ENCODE measurements at places on chromosomes 6 and 20. TPM values are rescaled to one million over a fixed set of nuclear protein-coding genes. Genes with fewer than 3 reads are reported as not detected.
A peak's percentile ranks its signal among the peaks of the same experiment; 100 is the strongest.

GRCh38 chr20:3276680-3277015, 37.7 kb upstream of the SLC4A11 start:
- H3K4me3 ChIP-seq = no peak overlapping the region
- H3K36me3 ChIP-seq = peaks cover 16% of the 10 kb centered on the region
- peak; percentile 7 for DNase-seq
- H3K27me3 ChIP-seq = no peaks in the 10 kb centered on the region
- H3K4me1 ChIP-seq = no peaks in the 10 kb centered on the region
- H3K27ac ChIP-seq = no peak overlapping the region

DNA sequence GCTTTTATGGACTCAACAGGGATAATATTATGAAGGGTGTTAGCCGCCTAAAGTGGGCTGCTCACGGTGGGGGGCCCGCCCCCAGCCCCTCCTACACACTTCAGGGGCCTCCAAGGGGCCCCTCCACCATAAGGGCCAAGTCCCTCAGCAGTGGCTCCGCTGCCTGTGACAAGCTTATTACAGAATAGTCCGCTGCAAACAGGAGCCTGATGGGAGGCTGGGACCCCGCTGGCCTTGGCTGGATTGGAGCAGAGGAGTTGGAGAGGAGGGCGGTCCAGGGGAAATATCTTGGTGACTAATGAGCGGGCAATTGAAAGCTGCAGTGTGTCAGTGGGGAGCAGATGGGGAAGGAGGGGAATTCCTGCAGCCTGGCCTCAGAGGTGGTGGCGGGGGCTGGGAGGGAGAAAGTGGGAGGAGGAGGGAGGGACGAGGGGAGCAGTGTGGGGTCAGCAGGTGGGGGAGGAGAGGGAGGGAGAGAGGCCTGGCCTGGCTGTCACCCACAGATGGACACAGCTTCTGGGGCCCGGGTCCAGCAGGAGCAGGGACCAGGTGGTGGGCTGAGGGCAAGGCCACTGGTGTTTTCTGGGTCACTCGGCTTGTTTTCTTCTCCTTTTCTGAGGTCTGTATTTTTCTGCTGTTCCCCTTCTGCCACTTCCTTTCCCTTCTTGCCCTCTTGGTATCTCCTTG, 57.6 kb upstream of the FOXP4 start:
- H3K27me3 ChIP-seq = peaks cover 2% of the 10 kb centered on the region
- no peaks in the 10 kb centered on the region for H3K36me3 ChIP-seq
- H3K4me1 ChIP-seq = no peaks in the 10 kb centered on the region
- no peak overlapping the region for H3K27ac ChIP-seq
- DNase-seq = peak; percentile 57

DNA sequence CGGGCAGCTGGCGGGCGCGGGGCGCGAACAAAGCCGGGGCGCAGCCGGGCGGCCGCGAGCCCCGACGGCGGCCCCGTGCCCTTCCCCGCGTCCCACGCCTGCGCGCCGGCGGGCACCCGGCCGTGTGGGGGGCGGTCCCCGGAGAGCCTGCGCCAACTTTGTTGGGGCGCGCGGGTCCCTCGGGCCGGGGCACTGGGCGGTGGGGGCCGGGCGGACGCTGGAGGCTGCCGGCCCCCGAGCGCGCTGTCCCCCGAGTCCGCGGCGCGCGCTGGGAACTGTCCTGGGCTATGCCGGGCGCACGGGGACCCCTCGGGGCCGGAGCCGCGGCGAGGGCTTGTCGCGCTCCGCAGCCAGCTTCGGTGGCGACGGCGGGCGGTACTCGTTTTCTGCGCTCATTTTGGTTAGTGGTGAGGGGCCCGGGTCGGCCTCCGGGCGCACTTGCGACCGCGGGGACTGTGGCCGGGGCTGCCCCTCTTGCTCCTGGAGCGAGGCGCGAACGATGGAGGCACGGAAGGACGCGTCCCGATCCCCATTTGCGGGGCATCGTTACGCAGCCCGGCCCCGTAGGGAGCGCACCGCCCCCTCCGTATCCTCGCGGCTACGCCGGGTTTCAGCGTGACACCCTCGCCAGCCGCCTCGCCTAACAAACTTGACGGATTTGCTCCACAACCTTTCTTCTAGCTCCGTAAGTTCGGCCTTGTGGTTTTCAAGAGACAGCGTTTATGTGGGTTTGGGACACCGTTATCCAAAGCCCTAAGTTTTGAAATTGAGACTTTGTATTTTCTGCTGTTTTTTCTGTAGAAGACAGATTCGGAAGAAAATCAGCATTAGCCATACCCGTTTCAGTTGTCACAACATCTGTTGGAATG, 622 bp downstream of the SS18L1 start:
- no peaks in the 10 kb centered on the region for H3K27me3 ChIP-seq
- H3K27ac ChIP-seq = peak overlapping the region; percentile 69

DNA sequence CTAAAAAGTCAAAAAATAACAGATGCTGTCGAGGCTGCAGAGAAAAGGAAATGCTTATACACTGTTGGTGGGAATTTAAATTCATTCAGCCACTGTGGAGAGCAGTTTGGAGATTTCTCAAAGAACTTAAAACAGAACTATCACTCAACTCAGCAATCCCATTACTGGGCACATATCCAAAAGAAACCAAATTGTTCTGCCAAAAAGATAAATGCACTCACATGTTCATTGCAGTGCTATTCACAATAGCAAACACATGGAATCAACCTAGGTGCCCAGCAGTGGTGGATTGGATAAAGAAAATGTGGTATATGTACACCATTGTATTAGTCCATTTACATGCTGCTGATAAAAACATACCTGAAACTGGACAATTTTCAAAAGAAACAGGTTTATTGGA, 116.0 kb upstream of the VGLL2 start:
- H3K4me1 ChIP-seq = no peaks in the 10 kb centered on the region
- H3K36me3 ChIP-seq = no peaks in the 10 kb centered on the region
- DNase-seq = no peak
- H3K27ac ChIP-seq = no peak overlapping the region
- H3K4me3 ChIP-seq = no peak overlapping the region

Gene CGA
- total RNA-seq = not detected

DNA sequence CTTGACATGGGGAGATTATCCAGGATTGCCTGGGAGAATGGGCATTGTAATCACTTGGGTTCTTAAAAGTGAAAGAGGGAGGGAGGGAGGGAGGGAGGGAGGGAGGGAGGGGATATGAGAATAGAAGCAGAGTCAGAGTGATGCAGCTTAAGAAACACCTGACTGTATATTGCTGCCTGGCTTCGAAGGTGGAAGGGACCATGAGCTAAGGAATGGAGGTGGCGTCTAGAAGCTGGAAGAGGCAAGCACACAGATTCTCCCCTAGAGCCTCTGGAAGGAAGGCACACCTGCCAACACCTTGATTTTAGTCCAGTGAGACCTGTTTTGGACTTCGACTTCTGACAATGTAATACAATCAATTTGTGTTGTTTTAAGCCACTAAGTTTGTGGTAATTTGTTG, 78.4 kb downstream of the PRL start:
- no peak overlapping the region for H3K4me3 ChIP-seq
- no peak overlapping the region for H3K27ac ChIP-seq
- no peaks in the 10 kb centered on the region for H3K36me3 ChIP-seq

GRCh38 chr20:57939499-57939898, 229.7 kb upstream of the PMEPA1 start:
- no peak overlapping the region for H3K27ac ChIP-seq
- no peak overlapping the region for H3K4me3 ChIP-seq
- DNase-seq = no peak
- no peaks in the 10 kb centered on the region for H3K27me3 ChIP-seq
- no peaks in the 10 kb centered on the region for H3K4me1 ChIP-seq

- peaks cover 3% of the 10 kb centered on the region for H3K27me3 ChIP-seq
- DNase-seq = no peak
- no peak overlapping the region for H3K27ac ChIP-seq
- H3K4me3 ChIP-seq = no peak overlapping the region
- H3K36me3 ChIP-seq = no peaks in the 10 kb centered on the region
These were observed 8.4 kb upstream of the RIN2 start for GRCh38 chr20:19749618-19750071.

DNA sequence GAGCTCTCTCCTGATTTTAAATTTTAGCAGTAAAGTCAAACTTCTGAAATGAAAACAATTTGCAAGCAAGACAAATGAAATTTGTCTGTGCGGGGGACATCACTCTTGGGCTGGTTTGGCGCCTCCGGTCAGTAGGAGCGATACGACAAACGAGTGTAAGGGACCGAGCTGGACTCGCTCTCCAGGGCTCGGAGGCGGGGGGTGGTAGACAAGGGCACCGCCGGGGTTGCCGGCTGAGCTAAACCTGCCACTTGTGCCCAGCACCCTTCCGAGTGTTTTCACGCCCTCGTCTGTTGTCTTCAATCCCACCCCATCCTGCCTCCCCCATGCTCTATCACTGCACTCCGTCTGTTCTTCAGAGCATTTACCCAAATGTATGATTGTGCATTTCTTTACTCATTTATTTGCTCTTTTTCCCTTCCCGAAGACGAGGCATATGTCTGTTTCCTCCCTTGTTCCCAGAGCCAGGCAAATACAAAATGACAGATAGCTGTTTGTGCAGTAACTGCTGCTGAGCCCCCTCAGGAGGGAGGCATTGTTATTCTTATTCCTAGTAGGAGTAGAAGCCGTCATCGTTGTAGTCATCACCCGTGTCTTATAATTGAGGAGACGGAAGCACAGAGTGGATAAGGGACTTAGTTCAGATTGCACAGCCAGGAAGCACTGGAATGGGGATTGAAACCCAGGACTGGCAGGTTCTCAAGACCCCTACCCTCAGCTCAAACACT, 62.8 kb upstream of the APCDD1L start:
- DNase-seq = no peak
- H3K4me3 ChIP-seq = no peak overlapping the region
- H3K27ac ChIP-seq = no peak overlapping the region
- no peaks in the 10 kb centered on the region for H3K36me3 ChIP-seq

DNA sequence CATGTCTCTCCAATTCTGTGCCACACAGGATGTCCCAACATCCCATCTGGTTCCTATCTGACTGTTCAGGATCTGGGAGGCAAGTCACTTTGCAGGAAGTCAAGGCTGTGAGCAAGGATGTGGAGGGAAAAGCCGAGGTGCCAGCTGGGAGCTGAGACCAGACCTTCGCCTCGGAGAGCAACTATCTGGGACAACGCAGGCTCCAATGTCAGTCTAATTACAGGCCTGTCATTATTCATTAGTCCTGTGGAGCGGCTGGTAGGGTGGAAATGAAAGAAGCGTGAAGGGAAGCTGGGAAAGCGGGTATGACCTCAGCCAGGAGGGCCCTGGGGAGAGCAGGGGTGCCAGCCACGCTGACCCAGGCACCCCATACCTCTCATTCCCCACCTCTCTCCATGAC, 147.3 kb downstream of the UNC5CL start:
- H3K27ac ChIP-seq = no peak overlapping the region
- H3K36me3 ChIP-seq = no peaks in the 10 kb centered on the region
- no peak for DNase-seq
- no peak overlapping the region for H3K4me3 ChIP-seq
- no peaks in the 10 kb centered on the region for H3K27me3 ChIP-seq

Gene FNDC1
- total RNA-seq = under 0.01 TPM

Gene NR2E1
- total RNA-seq = not detected

Gene BPIFA1
- not detected for total RNA-seq

DNA sequence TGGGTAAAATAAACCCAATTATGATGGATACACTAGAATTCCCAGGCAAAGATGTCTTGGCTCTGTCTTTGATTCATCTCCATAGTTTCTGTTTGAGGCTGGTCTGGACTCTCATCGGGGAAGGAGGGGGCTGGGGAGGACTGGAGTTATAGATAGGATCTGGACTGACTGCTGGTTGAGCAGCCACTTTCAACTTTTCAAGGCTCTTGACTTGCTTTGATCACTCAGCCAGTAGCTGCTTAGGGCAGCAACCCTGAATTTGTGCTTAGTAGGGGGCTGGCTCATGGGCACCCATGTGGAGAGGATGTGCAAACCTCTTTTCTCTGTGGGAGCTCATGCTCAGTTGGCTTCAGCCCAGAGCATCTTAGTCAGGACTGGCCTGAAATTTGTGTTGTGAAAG, 114.0 kb upstream of the NEDD9 start:
- no peak overlapping the region for H3K4me3 ChIP-seq
- no peaks in the 10 kb centered on the region for H3K36me3 ChIP-seq
- no peaks in the 10 kb centered on the region for H3K4me1 ChIP-seq
- DNase-seq = no peak

GRCh38 chr20:9889270-9889981, 50.5 kb upstream of the PAK5 start:
- H3K27ac ChIP-seq = no peak overlapping the region
- no peak for DNase-seq
- H3K36me3 ChIP-seq = no peaks in the 10 kb centered on the region

- peak; percentile 22 for DNase-seq
- peaks cover 2% of the 10 kb centered on the region for H3K4me1 ChIP-seq
- H3K36me3 ChIP-seq = no peaks in the 10 kb centered on the region
- no peak overlapping the region for H3K4me3 ChIP-seq
- H3K27me3 ChIP-seq = no peaks in the 10 kb centered on the region
These were observed 144.7 kb downstream of the TASP1 start for GRCh38 chr20:13494019-13494418.

GRCh38 chr20:8740265-8740664, 328.6 kb upstream of the PLCB4 start:
- no peaks in the 10 kb centered on the region for H3K36me3 ChIP-seq
- no peak overlapping the region for H3K4me3 ChIP-seq
- no peaks in the 10 kb centered on the region for H3K27me3 ChIP-seq
- H3K27ac ChIP-seq = no peak overlapping the region

DNA sequence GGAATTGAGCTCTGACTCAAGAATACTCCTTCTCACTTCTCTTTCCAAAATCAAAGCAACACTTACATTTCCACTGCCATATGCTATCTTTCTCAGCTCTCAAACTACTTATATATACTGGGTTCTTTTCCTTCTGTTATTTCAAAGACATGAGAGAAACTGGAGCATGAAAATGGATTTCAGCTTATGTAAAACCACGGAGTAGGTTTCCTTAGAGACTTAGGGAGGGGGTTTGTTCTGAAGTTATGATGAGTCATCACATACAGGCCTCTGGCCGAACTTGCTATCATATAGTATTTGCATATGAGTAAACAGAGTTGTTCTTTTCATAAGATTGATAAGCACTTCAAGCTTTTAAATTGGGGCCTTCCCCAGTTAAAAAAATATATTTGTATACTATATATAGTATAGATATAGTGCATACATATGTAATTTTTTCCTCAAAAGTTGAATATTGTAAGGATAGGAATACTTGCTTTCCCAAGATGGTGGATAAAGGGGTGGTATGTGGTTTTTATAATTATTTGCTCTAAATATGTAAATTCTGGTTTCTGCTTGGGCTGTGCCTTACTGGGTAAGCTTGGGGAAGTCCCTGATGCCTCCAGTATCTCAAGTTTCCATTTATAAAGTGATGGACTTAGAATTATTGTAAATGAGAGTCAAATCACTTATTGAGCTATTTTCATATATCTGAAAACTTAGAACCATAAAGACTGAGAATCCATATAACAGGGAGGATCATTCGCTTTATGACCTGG, 273.9 kb downstream of the RFPL4B start:
- no peak overlapping the region for H3K4me3 ChIP-seq
- peak; percentile 78 for DNase-seq
- H3K27ac ChIP-seq = no peak overlapping the region
- no peaks in the 10 kb centered on the region for H3K4me1 ChIP-seq
- H3K36me3 ChIP-seq = no peaks in the 10 kb centered on the region

Gene MDC1
- 5.0 TPM for total RNA-seq
